NCI-H82 (cell line): ENCODE measurements at places on chromosomes 12 and 14.
A peak's percentile ranks its signal among the peaks of the same experiment; 100 is the strongest.

GRCh38 chr14:91114079-91115065, 499 bp downstream of the DGLUCY start:
- DNase-seq, result peak; percentile 76

GRCh38 chr12:80443974-80444666, at the start of gene PTPRQ:
PTPRQ (plus strand) TSS chr12:80444235; CDS start chr12:80444346, 111 bp downstream.
- DNase-seq, result no peak

DNA sequence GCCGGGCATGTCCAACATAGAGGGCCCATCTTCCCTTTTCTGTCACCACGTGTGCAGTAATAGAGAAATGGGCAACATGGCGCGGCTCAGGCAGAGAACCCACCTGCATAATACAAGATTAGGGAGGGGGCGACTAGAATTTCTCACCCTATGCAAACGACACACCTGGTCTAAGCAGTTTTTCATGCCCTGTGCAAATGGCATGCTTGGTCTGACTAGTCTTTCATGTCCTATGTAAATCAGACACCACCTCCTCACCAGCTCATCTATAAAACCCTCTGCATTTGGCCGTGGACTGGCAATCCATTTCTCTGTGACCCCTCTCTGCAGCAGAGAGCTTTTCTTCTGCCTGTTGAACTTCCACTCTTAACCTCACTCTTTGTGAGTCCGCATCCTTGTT, 180.2 kb upstream of the PZP start:
- no peak for DNase-seq

DNA sequence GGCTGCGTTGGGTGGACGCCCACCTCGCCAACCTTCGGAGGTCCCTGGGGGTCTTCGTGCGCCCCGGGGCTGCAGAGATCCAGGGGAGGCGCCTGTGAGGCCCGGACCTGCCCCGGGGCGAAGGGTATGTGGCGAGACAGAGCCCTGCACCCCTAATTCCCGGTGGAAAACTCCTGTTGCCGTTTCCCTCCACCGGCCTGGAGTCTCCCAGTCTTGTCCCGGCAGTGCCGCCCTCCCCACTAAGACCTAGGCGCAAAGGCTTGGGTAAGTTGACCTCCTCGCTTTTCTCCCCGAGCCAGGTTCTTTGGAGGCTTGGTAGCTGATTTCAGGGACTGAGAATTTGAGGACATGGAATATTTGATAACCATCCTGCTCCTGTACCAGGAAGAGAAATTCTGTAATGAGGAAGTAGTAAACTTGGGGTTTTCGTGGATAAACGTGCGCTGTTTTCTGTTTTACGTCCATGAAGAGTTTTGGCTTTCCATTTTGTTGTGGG, 530 bp downstream of the APAF1 start:
- peak; percentile 55 for DNase-seq

DNA sequence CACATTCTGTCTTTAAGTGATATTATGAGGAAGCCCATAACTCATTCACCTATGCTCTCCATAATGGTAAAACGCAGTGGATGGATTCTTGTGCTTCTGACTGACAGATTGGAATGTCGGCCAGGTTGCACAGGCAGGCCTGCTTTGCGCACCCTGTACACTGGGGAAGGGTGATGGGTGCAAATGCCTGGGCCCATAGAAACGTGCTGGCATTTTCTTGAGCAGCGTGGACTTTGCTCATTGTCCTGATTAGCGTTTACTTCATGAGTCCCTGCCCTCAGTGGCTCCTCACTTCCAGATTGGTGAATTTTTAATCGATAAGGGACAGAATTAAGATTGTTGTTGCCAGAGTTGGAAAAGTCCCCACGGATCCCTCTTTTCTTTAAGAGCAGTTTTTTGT, 80.9 kb upstream of the TRAF3 start:
- peak; percentile 8 for DNase-seq

GRCh38 chr14:84006643-84007155, 1523.2 kb upstream of the FLRT2 start:
- peak; percentile 40 for DNase-seq

GRCh38 chr12:89279499-89279898, 72.8 kb downstream of the DUSP6 start:
- no peak for DNase-seq

- no peak for DNase-seq
Observed at GRCh38 chr14:28661171-28661772, 105.3 kb upstream of the FOXG1 start.

- no peak for DNase-seq
Observed at GRCh38 chr12:109920261-109920780, 20.2 kb downstream of the TCHP start.
